SHP77 (cell line): ENCODE measurements at places on chromosomes 16 and 17.

- no peak for DNase-seq
Measured at GRCh38 chr16:48153774-48154173, 2.0 kb downstream of the ABCC12 start.

DNA sequence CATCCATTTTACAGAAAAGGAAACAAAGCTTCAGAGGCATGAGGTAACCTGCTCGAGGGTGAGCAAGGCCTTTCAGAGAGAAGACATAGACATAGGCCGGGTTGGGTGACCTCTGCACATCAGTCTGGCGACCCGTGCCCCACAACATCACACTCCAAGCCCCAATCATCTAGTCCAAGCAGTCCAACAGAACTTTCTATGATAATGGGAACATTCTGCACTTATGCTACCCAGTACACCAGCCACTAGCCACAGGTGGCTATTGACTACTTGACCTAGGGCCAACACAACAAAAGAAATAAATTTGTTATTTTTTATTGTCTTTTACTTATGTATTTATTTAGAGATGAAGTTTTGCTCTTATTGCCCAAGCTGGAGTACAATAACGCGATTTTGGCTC lies 20.8 kb downstream of the MYH11 start:
- no peak for DNase-seq

GRCh38 chr17:78276098-78276887 lies 44.9 kb downstream of the TMEM235 start:
- no peak for DNase-seq

GRCh38 chr17:27415120-27415795 lies 41.0 kb upstream of the KSR1 start:
- no peak for DNase-seq

DNA sequence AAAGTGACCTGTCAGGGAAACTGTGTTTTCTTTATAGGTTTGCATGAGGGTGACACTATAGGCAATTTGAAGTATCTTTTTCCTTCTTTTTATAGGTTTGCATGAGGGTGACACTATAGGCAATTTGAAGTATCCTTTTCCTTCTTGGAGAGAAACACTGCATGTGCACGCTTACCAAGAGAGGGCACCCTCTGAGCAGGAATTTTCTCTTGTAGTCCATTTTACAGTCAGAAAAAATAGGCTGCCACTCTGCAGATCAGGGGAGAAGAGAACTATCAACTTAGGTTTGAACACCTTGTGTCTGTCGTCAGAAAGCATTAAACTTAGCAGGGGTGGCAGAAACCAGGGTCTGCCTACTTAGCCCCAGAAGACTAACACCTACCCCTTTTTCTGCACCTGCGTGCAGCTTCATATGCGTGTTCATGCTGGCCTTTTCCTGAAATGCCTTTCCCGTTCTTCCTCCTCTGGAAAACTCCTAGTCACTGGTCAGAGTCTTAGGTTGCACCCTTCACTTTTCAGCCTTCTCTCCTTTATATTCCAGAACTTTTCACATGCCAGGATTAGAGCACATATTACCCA lies 16.4 kb upstream of the SMIM36 start:
- DNase-seq, result peak; percentile 41

DNA sequence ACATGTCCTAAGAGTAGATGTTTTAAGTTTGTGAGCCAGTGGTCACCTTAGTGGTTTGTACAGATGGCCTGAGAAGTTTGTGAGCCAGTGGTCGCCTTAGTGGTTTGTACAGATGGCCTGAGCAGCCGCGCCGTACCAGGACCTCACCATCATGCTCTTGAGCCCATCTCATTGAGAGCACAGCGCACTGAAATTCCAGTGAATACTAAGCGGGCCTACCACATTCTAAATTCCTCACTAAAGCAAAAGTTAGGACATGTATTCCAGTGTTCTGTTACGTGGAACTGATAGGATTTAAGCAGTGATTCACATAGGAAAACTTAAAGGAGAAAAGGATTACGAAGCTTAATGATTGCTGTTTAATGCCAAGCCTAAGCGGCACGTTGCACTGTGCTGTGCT lies 3.9 kb downstream of the USP10 start:
- no peak for DNase-seq

GRCh38 chr16:22217890-22218730 lies 12.0 kb downstream of the EEF2K start:
- DNase-seq, result no peak

GRCh38 chr16:2428051-2428783 lies 1.0 kb upstream of the CCNF start:
- peak; percentile 39 for DNase-seq

DNA sequence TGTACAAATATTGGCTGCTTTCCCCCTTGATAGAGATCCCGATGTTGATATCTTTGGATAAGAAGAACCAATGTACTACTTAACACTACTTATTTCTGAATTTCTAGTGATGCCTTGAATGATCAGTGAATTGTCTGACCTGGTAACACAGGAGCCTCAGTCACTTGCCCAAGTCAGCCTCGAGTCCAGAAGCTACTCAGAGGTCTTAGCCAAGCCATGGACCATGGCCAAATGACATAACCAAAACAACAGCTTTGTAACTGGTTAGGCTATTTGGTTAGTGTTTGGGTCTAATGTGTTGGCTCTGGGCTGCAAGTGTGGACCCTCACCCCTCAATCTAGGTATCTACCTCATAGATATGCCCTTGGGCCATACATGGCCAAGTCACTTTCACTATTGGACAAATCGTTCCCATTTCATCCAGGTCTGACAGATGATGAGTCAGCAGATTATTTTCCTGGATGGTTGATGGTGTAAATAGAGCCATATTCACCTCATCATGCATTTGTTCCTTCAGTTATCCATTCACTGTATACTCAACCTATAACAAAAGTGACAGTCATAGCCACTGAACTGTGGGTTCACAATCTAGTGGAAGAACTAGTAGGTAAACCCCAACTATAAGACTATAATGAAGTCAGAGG lies 3.5 kb downstream of the RBFOX1 start:
- DNase-seq, result no peak

DNA sequence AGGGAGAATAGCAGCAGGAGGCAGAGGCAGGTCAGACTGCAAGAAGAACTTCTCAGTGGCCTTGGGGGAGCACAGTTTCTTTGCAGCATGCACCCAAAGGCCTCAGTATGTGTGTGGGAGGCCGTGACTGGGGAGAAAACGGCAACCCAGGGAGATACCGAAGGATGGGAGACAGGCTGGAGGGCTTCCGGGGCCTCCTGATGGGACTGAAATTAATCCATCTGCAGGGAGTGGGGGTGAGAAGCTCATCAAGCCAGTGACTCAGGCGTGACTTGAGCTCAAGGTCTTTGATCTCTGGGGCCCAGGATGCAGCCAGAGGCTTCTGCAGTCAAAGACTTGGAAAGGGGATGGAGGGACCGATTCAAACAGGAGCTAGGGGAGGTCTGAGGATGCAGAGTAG lies 5.1 kb upstream of the C17orf113 start:
- no peak for DNase-seq

GRCh38 chr17:82882715-82883418 lies 43.0 kb upstream of the ZNF750 start:
- DNase-seq, result no peak

GRCh38 chr16:56691885-56692284 lies 9.6 kb downstream of the MT1X start:
- DNase-seq, result no peak

DNA sequence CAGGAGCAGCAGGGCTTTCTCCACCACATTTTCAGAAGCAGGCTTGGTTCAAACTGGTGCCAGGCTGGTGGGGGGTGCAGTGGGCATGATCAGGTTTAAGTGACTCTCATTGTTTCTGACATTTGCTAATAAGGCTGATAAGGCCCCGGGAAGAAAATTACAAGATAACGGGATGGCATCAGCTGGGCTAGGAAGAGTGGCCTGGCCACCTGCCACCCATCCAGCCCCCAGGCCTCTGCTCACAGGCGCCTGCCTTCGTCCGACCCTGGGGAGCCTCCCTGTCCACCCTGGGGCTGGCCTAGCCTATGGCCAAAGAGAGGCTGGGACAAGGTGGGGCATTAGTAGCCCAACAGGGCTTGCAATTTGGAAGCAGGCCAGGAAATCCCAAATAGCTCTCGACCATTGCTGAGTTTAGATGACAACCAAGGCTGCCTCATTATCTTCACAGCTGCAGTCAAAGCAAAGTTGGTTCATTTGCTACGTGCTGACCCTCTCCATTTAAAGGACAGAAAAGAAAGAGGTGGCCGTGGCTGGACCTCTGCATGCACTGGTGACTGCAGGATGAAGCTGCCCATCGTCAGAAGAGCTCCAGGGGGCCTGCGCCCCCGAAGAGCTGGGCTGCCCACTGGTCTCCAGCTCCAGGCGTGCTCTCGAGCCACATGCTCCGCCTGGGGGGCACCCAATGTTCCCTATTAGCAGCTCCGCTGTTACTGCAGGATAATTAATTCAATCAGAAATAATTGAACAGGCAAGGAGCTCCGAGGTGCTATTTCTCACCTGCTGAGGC lies 44.9 kb downstream of the PEMT start:
- DNase-seq, result no peak

GRCh38 chr16:47197536-47198179 lies 53.9 kb upstream of the NETO2 start:
- no peak for DNase-seq

GRCh38 chr16:67244387-67245185 lies 2.7 kb downstream of the FHOD1 start:
- DNase-seq, result no peak

GRCh38 chr17:5629128-5629527 lies 44.8 kb upstream of the NLRP1 start:
- DNase-seq, result no peak

DNA sequence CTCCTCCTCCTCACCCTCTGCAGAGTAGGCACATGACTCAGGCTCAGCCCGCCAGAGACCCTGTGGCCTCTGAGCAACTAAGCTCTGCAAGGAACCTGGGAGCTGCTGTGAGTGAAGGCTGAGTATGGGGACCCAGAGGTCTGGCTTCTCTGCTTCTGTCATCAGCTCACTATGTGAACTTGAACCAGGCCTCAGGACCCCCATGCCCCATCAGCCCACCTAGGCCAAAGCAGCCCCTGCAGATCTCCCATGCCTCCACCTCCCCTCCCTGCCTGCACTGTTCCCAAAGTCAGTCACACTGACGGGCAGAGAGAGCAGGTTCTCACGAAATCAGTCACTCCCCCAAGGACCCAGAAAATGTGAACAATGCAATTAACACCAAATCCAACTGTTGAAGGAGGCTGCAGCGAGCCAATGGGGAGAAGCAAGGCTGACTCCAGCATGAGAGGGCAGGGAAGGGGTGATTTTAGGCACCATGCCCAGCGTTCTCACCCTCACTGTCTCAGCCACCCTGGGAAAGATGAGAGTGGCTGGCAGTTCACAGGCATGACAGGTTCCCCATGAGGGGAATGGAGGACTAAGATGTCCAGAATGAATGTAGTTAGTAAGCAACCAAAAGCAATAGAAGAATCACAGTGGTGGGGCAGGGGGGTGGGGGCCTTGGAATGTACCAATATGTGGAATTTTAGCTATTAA lies 60.6 kb downstream of the BEAN1 start:
- no peak for DNase-seq

GRCh38 chr17:61238455-61238933 lies 161.1 kb upstream of the TBX2 start:
- DNase-seq, result no peak

DNA sequence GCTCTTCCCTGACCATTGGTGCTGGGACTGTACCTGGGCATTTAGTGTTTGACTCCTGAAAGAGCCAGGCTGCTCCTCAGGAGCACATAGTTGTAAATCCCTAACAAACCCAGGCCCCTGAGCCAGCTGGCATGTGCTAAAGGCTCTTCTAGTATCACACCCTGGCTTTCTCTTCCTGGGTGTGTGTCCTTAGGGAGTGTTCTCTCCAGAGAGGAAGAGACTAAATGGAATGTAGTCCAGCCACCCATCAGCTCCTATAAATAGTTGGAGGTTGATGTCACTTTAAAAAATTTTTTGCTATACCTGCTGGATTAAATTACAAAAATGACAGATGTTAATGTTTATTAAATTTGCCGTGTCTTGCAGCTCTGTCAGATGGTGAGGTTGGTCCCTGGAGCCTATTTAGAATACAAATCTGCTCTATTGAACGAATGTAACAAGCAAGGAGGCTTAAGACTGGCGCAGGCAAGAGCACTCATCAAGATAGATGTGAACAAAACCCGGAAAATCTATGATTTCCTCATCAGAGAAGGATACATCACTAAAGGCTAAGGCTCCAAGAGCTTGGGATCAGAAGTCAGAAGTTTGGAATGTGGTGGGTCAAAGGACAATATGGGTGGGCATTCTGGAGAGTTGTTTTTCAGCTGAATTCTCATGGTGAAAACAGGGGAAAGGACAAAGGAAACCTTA lies 13.1 kb upstream of the DUSP14 start:
- no peak for DNase-seq

DNA sequence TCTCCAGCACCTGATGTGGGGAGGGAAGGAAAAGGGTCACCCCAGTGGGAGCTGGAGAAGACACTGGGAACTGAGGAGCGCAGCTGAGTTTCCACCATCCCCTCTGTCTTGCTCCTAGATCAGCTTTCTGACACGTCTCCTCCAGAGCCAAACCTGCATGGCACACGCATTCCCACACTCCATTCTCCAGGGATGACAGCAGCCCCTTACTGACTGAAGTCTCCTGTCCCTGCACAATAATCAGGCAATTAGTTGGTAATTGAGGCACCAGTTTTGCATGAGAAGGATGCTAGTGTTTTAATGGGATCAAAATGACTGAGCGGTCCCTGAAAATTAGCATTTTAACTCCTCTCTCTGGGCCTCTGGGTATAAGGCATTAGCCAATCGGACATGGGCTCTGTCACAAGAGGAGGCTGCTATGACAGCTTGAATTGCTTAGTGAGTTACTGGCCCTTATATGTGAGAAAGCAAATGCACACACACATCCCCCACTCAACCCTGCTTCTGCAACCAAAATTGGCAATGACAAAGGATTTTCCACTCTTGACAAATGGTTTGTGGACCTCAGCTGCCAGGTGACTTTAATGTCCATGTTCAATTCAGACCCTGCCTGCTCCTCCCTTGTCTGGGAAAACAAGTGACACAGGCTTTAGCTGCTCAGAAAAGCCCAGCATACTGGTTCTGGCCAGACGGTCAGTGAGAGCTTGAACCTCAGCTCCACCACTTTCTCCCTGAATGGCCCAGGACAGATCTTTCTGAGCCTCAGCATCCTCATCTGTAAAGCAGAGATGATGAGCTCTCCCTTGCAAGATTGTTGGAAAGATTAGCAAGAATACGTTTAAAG lies 57.2 kb upstream of the SREBF1 start:
- DNase-seq, result peak; percentile 26

DNA sequence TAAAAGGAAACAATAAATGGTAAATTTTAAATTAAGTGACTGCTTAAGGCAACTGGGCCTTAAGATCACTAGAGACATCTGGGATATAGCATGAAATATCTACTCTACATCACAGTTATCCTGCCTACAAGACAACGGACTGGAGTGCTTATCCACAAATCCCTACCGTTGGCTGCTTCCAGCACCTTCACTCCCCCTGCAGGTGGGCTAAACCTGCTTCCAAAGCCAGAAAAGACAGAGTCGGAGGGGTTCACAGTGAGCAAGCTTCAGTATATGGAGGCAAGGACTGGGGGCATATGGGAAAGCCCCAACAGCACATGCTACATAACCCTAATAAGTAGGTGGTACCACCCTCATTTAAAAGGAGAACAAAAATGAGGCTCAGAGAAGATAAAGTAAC lies 45.3 kb downstream of the GRIN2A start:
- DNase-seq, result no peak

- DNase-seq, result no peak
Measured at GRCh38 chr17:6095501-6095900, 25.3 kb downstream of the WSCD1 start.
